ENCODE measurements at places on chromosomes 4 and X.

- peak overlapping the region; percentile 50 for H3K4me3 ChIP-seq
- H3K36me3 ChIP-seq: no peaks in the 10 kb centered on the region
- no peak for DNase-seq
- H3K27ac ChIP-seq: peak overlapping the region; percentile 98
- peaks cover 32% of the 10 kb centered on the region for H3K4me1 ChIP-seq
Observed at GRCh38 chrX:20362268-20363267, 95.9 kb upstream of the RPS6KA3 start.

- H3K36me3 ChIP-seq: peaks cover 1% of the 10 kb centered on the region
- no peak overlapping the region for H3K27ac ChIP-seq
- no peak for DNase-seq
- peaks cover 5% of the 10 kb centered on the region for H3K4me1 ChIP-seq
Observed at GRCh38 chrX:7168371-7168770, 20.4 kb upstream of the PUDP start.

GRCh38 chr4:162499478-162499877 is 335.7 kb upstream of the FSTL5 start:
- no peak overlapping the region for H3K27ac ChIP-seq
- peaks cover 1% of the 10 kb centered on the region for H3K4me1 ChIP-seq
- H3K36me3 ChIP-seq: no peaks in the 10 kb centered on the region
- H3K4me3 ChIP-seq: no peak overlapping the region

DNA sequence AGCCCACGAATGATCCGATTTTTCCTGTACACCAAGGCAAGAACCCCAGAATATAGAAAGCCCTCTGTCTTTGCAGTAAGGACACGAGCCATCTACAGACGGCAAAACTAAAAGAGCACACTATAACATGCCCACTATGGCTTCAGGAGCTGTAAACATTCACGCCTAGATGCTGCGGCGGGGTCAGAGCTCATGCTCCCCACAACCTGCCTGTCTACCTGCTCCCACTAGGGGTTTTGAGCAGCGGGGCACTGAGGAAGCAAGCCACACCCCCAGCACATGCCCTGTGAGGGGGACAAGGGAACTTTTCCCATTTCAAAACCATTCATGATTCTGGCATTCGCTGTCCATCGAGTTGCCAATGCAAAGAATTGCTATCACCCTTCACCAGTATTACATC is 144.8 kb downstream of the PAPSS1 start:
- no peaks in the 10 kb centered on the region for H3K27me3 ChIP-seq
- no peak overlapping the region for H3K4me3 ChIP-seq
- no peak overlapping the region for H3K27ac ChIP-seq
- no peak for DNase-seq
- H3K4me1 ChIP-seq: no peaks in the 10 kb centered on the region

DNA sequence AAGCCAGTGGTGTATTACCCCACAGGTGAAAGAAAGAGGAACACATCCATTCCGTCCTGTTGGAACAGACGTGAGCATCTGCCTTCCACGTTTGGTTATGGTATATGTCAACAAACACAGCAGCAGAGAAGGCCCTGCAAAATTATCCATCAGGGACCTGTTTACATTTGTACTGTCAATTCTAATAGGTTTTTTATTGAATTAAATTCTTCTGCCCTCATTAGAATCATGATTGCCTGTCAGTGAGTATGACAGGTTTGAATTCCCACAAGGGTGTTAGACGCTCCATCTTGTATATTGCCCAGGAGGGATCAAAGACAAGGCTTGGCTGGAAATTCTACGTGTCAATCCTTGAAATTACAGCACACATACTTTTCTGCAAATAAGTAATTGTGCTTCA is 339.9 kb upstream of the NOCT start:
- H3K27ac ChIP-seq: peak overlapping the region; percentile 68
- DNase-seq: no peak
- no peak overlapping the region for H3K4me3 ChIP-seq
- no peaks in the 10 kb centered on the region for H3K36me3 ChIP-seq
- H3K27me3 ChIP-seq: no peaks in the 10 kb centered on the region

- H3K4me3 ChIP-seq: no peak overlapping the region
- H3K27me3 ChIP-seq: no peaks in the 10 kb centered on the region
- DNase-seq: no peak
- H3K4me1 ChIP-seq: peaks cover 32% of the 10 kb centered on the region
- no peak overlapping the region for H3K27ac ChIP-seq
Observed at GRCh38 chrX:7115557-7115956, 32.0 kb upstream of the STS start.

DNA sequence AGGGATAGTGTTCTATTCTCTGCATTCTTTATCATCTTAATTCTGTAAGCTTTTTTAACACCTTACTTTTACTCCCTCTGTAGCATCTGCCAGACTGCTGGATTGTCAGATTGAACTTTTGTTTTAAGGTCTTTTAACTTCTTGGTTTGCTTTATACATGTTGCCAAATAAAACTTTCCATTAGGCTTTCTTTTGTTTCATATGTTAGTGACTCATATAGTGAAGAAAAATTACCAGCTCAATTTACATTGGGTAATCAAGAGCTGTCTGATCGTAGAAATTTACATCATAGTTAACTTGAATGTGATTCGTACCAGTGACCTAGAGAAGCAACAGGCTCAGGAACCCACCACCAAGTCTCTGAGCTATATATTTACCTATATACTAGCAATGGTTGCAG is 28.5 kb upstream of the KLHL4 start:
- H3K4me1 ChIP-seq: no peaks in the 10 kb centered on the region
- no peaks in the 10 kb centered on the region for H3K27me3 ChIP-seq
- no peaks in the 10 kb centered on the region for H3K36me3 ChIP-seq
- H3K4me3 ChIP-seq: no peak overlapping the region
- DNase-seq: no peak

- H3K36me3 ChIP-seq: no peaks in the 10 kb centered on the region
- H3K27me3 ChIP-seq: no peaks in the 10 kb centered on the region
Observed at GRCh38 chr4:15412461-15412860, 15.4 kb upstream of the C1QTNF7 start.

DNA sequence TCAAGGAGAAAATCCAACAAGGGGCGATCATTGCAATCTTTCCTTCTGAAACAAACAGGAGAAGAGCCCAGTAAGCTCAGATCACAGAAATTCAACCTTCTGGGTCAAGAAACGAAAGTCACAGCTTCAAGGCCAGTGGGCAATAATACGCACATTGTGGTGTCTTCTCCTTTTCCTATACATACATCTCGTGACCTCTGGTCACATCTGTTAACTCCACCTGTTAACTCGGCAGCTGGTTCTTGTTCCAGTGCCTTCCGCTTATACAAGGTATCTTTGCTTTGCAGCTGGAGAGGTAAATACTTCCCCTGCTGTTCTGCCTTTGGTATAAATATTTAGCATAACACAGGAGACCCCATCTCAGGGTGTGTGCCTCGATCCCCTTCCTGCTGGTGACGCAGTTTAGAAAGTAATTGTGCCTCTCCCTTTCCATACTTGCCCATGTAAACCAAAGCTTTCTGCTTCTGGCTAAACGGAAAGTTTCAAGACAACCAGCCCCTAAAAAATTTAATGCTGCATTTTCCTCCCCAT is 45.0 kb downstream of the CCDC149 start:
- no peak for DNase-seq
- H3K4me1 ChIP-seq: no peaks in the 10 kb centered on the region
- no peak overlapping the region for H3K27ac ChIP-seq
- H3K27me3 ChIP-seq: no peaks in the 10 kb centered on the region

DNA sequence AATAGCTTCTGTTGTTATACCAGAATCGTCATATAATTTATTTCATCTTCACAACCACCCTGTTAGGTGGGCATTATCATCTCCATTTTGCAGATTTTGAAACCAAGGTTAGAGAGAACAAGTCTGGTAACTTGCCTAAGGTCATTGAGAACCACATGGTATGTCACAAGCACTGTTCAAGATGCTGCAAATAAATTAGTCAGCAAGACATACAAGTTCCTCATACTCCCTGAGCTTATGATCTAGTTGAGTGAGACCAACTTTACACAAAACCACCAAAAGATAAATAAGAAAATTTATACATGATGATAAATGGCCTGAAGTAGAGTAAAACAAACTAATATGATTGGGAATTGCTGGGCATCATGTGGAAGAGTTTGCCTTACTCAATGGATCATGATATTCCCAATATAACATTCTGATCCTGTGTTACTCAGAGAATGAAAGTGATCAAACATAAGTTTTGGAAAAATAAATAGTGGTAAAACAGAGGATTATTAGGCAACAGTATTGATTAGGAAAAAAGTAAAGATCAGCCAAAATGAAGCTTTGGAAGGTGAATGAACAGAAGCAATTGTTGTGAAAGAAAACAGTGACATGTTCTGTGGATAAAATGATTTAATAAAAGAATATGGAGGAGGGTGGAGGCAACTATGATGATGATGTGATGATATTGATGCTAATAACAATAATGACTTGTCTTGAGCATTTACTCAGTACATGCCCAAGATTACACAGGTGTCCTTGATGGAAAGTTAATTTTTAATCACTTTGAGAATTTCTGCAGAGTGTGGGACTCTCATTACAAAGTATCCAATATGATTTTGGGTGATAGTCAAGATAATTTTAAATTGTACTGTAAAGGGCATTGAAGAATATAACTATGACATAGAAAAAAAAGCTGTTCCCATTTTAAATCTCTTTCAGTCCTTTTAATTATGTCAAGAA is 34.1 kb upstream of the IL1RAPL1 start:
- DNase-seq: no peak
- no peaks in the 10 kb centered on the region for H3K27me3 ChIP-seq
- peaks cover 3% of the 10 kb centered on the region for H3K4me1 ChIP-seq

DNA sequence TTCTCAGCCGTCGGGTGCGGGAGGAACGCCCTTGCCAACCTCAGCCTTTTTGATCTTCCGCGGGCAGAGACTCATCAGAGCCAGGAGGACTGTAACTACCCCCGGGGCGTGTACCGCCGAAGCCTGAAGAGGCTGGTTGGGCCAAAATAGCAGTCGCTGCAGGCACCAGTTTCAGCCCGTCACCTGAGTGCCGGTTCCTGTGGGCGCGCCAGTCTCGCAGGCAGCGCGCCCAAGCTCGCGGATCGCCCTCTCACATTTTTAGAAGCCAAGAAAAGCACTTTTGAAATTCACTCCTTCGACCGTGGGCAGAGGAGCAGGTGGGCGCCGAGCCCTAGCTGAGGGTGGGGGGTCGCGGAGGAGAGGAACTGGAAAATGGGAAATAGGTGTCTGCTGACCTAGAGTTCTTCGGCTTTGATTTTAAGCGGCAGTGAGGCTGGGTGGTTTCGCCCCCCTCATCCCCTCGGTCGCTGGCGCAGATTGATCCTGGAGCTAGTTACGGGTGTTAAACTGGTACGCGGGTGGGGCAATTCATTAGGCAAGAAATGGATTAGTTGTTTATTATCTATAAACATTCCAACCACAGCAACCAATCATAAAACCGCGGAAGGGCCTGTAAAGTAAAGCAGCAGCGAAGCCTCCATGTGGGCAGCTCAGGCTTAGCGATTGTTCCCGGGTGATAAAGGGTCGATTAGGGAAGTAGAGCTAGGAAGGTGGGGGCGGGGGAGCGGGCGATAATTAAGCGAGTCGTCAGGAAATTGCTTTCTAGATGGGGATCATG is 69.2 kb downstream of the FBXO8 start:
- H3K36me3 ChIP-seq: no peaks in the 10 kb centered on the region
- H3K4me1 ChIP-seq: peaks cover 11% of the 10 kb centered on the region
- DNase-seq: no peak
- H3K27me3 ChIP-seq: peaks cover 98% of the 10 kb centered on the region
- peak overlapping the region; percentile 23 for H3K4me3 ChIP-seq
- peak overlapping the region; percentile 63 for H3K27ac ChIP-seq

GRCh38 chr4:104345598-104346242 is 149.0 kb downstream of the CXXC4 start:
- no peaks in the 10 kb centered on the region for H3K36me3 ChIP-seq
- no peak overlapping the region for H3K27ac ChIP-seq
- H3K27me3 ChIP-seq: no peaks in the 10 kb centered on the region

- peaks cover 3% of the 10 kb centered on the region for H3K27me3 ChIP-seq
- no peaks in the 10 kb centered on the region for H3K4me1 ChIP-seq
- no peaks in the 10 kb centered on the region for H3K36me3 ChIP-seq
- no peak for DNase-seq
- no peak overlapping the region for H3K27ac ChIP-seq
- no peak overlapping the region for H3K4me3 ChIP-seq
Observed at GRCh38 chrX:6299724-6300123, 71.1 kb upstream of the NLGN4X start.

DNA sequence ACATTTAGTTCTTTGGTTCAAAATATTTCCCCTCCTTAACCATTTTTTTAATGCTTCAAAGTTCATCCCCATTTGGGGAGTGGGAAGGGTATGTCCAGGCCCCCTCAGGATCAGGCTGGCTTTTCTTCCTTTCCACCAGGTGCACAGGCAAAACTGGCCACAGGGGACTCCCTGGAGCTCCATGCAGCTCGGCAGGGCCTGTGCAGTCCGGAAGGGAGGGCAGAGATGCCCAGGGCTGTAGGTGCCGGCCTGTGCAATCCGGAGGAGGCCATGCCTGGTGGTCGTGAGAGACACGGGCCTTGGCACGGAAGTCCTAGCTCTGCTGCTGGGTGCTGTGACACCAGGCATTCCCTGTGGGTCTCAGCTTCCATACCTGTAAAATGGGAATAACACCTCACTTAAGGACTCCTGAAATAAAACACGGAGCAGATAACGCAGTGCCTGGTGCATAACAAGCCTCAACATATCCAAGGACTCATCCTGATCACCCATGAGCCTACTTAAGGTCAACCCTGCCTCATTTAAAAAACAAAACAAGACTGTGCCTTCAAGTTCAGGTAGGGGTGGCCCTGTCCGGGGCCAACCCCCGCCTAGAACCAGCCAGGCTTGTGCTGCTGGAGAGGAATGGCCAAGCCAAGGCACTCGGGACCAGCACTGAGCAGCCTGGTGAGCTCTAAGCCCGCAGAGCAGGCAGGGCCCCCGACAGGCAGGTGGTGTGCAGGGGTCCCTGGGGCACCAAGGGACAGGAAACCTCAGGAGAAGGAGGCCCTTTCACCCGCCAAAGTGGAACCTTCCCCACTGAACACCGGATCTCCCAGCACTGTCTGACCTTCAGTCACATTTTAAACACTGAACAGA is 21.2 kb upstream of the CYP4V2 start:
- no peak overlapping the region for H3K4me3 ChIP-seq
- H3K36me3 ChIP-seq: peaks cover 20% of the 10 kb centered on the region
- H3K4me1 ChIP-seq: peaks cover 4% of the 10 kb centered on the region
- no peaks in the 10 kb centered on the region for H3K27me3 ChIP-seq
- H3K27ac ChIP-seq: no peak overlapping the region
